ENCODE measurements at places on chromosomes 12 and 14.

DNA sequence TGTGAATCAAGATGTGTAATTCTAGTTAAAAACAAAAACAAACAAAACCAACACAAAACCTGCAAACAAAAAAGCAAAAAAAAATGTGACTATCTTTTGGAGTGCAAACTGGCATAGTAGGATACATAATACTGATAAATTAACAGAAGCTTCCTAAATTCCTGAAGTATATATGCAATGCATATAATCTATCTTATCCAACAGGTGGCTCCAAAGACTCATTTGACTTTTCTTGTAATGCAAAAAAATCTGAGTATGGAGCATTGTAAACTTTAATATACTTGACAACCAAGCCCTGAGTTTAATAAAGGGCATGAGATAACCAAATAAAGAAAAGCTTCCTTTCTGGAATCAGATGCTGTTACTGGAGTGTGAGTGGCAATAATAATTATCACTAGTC, 1003.6 kb downstream of the FSCB start:
- DNase-seq, result no peak

DNA sequence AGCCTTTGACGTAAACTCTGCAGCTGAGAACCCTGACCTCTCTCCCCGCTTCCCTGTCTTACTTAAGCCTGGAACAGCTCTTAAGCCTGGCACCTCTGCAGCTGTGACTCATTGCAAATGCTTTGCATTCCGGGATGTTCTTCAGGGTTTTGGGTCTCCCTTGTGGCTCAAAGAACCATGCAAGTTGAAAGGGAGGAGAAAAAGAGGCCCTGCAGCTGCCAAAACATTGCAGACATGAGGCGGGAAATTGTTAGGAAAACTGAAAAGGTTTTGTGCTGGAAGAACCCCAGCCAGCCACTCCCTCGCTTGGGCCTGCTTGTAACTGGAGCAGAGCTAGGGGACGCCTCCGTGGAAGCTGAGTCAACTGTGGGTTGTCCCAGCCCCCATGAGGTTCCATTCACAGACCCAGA, 60.2 kb upstream of the FERMT2 start:
- DNase-seq, result peak; percentile 95

DNA sequence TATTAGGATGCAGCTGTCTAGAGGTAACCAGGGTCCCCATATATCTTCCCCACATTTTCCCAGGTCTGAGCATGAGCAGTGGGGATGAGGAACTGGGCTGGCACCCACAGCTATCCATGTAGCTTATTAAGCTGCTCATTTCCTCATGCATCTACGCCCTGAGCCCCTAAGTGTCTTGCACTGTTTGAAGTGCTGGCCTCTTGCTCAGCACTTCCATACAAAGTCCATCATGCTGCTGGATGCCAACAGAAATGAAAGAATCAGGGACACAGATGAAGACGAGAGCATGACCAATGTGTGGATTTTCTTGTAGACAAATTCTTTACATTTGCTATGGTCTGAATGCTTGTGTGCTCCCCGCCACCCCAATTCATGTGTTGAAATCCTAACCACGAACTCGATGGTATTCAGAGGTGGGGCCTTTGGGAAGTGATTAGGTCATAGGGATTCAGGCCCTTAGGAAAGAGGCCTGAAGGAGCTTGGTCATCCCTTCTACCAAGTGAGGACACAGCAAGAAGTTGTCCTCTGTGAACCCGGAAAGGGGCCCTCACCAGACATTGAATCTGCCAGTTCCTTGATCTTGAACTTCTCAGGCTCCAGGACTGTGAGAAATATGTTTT, 54.5 kb downstream of the C12orf75 start:
- DNase-seq, result no peak

DNA sequence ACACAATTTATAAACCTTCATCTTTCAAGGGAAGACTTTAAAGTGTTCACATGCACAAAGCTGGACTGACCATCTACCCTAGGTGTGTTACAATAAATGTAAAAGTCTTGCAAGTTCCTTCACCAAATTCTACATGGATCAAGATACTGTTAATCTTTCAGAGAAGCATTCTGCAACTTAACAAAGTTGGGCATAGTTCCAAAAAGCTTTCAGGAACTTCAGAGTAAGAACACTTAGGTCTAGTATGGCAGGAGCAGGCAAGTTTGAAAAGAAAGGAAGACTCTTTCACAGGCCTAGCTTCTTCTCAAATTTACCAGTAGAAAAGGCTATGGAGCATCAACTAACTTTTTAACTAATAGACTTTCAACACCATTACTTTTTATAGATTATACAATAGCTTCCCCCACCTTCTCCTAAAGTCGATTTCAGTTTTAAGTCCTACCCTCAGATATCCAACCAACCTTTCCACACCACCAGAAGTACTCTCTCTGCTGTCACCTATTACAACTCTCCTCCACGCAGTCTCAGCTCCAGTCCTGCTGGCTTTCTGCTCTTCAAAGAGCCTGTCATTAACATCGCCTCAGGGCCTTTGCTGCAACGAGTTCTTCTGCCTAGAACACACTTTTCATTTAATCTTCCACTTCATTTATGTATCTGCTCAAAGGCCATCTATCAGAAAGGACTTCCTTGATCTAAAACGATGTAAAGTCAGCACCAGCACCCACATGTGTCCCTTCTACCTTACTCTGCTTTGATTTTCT, 333.9 kb downstream of the CEP128 start:
- DNase-seq, result no peak

- no peak for DNase-seq
These were observed 12.8 kb downstream of the ETFRF1 start for GRCh38 chr12:25207846-25208245.

DNA sequence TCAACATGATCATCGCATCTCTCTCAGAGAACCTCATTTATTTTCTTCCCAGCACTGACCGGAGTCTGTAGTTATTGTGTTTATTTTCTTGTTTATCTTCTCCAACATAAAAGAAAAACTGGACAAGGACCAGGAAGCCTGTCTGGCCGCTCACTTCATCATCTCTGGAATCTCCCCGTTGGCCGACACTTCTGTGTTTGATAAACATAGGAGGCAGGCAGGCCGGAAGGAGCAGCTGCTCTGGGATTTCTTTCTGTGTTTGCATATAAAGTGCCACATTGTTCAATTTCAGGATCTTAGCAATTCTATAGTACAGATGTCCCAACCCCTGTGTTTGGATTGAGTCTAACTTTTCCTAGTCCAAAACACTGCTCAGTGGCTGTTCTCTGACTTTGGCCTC, 53.3 kb downstream of the ACACB start:
- peak; percentile 52 for DNase-seq

GRCh38 chr14:31286456-31287293, 79.1 kb upstream of the HECTD1 start:
- DNase-seq, result no peak

GRCh38 chr12:104427547-104427938, 29.2 kb upstream of the CHST11 start:
- no peak for DNase-seq

GRCh38 chr14:105486974-105487448, 325 bp downstream of the CRIP1 start:
- DNase-seq, result peak; percentile 95

DNA sequence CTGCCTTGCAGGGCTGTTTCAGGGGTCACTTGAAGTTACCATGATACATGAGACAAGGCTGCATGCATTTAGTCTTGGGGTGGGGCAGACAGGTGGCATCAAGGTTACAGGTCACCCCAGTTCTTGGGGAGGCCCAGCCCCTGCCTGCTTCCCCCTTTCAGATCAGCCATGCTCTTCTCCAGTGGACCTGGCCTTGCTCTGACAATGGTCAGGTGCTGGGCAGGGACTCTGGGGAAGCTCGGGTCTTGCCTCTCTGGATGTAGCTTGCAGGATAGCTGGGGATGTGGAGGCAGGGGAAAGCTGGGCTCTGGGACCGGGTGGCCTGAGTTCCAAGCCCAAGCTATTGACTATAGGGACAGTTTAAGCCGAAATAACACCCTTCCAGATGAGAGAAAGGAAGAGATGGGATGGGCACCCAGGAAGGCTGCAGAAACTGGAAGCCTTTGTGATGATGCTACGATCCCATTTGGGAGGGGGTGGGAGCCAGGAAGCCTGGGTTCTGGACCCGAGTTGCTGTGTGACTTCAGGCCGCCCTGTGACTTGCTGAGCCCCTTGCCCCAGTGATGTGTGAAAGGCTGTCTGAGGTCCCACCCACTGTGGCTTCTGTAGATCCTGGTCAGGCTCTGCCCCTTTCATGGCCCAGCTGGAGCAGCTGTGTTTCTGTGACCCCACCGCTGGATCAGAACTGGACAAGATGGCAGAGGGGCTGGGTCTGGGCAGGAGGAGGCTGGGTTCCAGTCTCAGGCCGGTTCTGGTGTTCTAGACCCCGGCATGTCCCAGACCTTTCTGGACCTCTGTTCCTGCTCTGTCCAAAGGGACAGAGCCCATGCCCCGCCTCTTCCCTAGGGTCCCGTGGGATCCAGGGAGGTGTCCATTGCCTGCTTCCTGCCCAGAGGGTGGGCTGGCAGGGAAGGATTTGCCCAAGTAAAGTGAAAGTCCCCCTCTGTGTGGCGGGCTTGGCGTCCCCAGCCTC, 2.1 kb downstream of the TNFAIP2 start:
- no peak for DNase-seq

GRCh38 chr14:57660208-57660607, 166.6 kb upstream of the CCDC198 start:
- DNase-seq, result no peak

DNA sequence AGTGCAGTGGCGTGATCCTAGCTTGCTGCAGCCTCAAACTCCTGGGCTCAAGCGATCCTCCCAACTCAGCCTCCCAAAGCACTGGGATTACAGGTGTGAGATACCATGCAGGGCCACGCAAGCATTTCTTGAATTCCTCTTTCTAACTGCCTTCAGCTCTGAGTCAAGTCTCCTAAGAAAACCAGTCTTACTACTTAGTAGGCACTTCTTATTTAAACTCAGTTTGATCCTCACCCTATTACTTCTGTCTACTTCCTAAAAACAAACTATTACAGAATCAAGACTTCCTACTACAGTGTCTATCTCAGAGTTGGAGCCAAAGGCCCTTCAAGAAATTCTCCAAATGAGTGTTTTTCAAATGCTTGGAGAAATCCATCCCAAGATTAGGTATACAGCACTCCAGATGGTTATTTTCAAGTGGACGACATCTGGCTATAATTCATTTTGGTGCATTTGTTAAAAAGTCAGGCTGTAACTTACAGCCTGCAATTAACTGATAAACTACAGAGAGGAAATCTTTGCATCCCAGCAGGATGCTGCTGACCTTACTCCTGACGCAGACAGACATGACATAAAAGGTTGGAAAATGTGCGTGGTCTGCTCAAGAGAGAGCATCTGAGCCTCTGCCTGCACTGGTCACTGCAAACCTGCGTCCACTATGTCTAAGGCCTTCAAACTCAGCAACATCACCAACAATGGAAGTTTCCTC, 34.7 kb downstream of the SSH1 start:
- peak; percentile 4 for DNase-seq

DNA sequence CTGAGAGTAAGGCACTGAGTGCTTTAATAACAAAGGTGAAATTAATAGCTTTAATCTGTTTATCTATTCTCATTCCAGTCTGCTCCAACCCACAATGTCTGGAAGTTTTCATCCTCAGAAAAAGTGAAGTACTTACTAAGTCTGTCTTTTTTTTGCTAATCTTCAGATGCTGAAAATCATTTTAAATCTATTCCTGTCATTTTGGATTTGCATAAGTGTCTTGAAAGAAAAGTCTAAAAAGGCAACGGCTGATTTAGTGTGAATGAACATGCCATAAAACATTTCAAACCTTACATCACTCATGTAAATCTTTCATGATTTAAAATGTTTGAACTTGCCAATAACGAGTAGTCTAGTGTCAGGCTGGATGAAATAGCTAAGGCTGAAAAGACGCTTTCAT, 685.6 kb downstream of the RPS29 start:
- DNase-seq, result no peak

DNA sequence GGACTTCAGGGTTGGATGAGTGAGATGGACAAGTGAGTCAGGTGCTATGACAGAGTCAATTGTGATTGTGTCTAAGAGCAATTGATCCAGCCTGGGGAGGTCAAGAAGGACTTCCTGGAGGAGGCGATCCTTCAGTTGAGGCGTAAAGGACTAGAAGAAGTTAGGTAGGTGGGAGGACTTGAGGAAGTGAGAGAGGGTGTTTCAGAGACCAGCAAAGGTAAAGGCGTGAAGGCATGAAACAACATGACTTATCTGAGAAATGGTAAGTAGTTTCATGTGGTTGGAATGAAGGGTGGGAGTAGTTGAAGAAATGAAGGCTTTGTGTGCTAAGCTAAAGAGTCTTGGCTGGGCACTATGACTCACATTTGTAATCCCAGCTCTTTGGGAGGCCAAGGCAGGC, 48.9 kb upstream of the PPP1CC start:
- DNase-seq, result no peak

GRCh38 chr12:14999695-15000365, 27.0 kb downstream of the PDE6H start:
- DNase-seq, result no peak

DNA sequence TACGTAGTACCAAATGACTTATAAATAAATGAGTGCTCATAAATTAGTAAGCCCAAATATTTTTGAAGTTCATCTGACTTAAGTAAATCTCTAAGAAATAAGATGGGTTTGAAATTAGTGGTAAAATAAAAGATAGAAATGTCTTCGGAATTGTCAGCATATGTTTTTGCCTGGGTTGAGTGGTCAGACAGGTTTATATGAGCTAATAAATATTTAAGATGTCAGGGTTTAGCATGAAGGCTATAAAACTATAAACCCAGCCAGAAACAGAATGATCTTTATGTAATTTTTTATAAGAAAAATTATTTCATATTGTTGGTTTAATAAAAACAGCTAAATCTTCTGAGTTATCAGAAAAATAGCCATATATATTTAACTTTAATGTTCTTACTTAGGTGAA, 37.3 kb downstream of the JAG2 start:
- no peak for DNase-seq

DNA sequence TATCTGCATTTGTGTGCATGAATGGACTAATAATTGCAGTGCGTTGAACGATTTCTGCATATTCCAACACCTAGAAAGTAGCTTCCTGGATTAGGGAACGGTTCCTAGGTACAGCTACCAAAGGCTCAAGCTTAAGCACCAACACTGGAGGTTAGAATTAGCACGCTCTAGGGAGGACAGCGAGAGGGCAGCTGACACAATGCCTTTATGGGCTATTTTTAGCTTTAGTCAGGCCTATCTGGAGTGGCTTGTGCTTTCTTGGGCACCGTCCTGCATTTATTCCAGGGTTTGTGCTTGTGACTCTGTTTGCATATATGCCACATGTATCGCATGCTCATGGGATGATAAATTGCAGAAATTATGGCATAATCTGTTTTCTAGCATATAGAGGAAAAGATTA, 13.7 kb downstream of the ETV6 start:
- DNase-seq, result no peak

GRCh38 chr12:32116897-32117296, 10.2 kb downstream of the BICD1 start:
- no peak for DNase-seq
